ENCODE measurements at places on chromosomes 13 and 19.

DNA sequence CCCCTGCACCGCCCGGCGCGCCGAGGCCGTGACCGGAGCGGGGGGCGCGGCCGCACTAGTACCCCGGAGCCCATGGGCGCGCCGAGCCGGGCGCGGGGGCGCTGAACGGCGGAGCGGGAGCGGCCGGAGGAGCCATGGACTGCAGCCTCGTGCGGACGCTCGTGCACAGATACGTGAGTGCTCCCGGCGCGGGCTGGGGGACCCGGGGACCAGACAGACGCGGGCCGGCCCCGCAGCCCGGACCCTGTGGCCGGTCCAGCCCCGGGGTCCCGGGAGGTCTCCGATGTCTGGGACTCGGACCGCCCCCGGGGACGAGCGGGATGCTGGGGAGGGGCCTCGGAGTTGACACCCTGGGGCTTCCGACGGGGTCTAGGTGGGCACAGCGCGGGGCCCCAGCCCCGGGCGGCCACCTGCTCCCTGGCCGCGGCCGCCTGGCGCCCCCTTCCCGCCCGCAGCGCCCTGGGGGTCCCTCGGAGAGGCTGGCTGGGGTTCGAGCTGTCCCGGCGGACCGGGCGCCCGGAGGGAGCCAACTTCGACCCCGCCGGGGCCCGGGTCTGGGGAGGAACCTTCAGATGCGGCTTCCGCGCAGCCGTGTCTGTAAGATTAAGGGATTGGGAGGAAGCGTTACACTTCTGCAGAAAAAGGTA lies 568 bp downstream of the ATP11A start:
- H3K4me1 ChIP-seq: peaks cover 18% of the 10 kb centered on the region
- peak overlapping the region; percentile 89 for H3K4me3 ChIP-seq
- peak overlapping the region; percentile 89 for H3K27ac ChIP-seq
- DNase-seq: no peak

- H3K4me1 ChIP-seq: peaks cover 26% of the 10 kb centered on the region
- H3K27me3 ChIP-seq: no peaks in the 10 kb centered on the region
- no peak overlapping the region for H3K4me3 ChIP-seq
- H3K36me3 ChIP-seq: no peaks in the 10 kb centered on the region
- DNase-seq: no peak
- H3K27ac ChIP-seq: no peak overlapping the region
These were observed 11.9 kb upstream of the FRY start for GRCh38 chr13:32019612-32020233.

DNA sequence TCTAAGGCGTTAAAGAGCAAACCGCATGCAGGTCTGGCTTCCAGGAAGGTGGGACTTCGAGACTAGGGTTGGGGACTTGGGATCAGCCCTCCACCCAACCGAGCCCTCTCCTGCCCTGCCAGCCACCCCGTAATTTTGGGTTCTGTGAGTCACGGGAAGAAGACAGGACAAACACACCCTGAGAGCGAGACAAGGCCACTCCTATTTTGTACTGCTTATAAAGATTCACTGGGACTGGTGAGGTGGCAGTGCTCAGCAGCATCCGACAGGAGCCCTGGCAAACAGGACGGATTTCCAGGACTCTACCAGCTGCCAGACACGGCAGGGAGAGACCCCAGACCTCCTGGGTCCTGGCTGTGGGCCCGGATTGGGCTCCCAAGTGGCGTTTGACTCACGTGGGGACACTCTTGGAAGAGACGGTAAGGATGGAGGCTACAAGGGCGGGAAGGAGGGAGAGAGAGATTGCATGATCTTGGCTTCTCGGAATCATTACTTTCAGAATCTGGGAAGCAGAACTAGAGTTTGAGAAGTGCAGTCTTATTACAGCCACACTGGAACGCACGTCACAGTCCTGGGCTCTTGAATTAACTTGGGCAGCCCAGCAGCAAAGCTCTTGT lies at the start of gene C5AR2:
Gene C5AR2 (plus strand): TSS at position 245 of the 617 bp plus-strand sequence. CDS start 8,625 bp downstream, outside the sequence.
- DNase-seq: no peak
- H3K4me3 ChIP-seq: no peak within 1 kb of the TSS
- H3K27ac ChIP-seq: peak within 1 kb of the TSS; percentile 77
- H3K36me3 ChIP-seq: no peaks in the 10 kb centered on the region

DNA sequence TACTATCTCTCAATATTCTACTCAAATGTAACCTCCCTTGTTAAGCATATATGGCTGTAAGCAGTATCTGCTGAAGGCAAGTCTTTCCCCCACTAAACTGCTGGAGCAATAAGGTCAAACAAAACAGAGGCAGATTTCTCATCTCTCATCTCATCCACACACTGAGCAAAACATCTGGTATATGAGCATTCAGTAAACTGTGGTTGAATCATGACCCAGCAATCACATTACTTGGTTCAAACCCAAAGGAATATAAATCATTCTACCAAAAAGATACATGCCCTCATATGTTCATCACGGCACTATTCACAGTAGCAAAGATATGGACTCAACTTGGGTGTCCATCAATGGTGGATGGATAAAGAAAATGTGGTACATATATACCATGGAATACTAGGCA lies 344.4 kb downstream of the SUCLA2 start:
- no peaks in the 10 kb centered on the region for H3K27me3 ChIP-seq
- no peaks in the 10 kb centered on the region for H3K4me1 ChIP-seq
- no peak overlapping the region for H3K27ac ChIP-seq
- no peaks in the 10 kb centered on the region for H3K36me3 ChIP-seq
- H3K4me3 ChIP-seq: no peak overlapping the region

GRCh38 chr13:33167491-33167890 lies 118.1 kb downstream of the STARD13 start:
- no peaks in the 10 kb centered on the region for H3K27me3 ChIP-seq
- H3K36me3 ChIP-seq: peaks cover 9% of the 10 kb centered on the region
- no peak overlapping the region for H3K4me3 ChIP-seq
- H3K27ac ChIP-seq: peak overlapping the region; percentile 2
- H3K4me1 ChIP-seq: peaks cover 6% of the 10 kb centered on the region
- DNase-seq: no peak

DNA sequence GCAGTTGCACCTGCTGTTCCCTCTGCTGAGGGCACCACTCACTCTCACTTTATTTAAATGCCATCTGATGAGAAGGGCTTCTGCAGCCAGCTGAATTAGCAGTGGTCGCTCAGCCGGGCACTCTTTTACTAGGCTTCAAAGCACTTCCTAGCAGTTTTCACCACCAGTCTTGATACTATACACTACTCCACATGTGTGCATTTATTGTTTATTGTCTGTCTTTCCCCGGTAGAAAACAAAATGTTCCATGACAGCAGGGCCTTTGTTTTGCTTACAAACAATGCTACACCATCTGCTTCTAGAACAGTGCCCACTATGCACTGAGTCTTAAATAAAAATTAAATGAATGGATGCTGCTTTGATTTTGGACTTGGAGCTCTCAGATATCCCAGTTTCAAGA lies 404.9 kb downstream of the FGF14 start:
- H3K4me1 ChIP-seq: no peaks in the 10 kb centered on the region
- no peaks in the 10 kb centered on the region for H3K36me3 ChIP-seq
- DNase-seq: no peak
- H3K4me3 ChIP-seq: no peak overlapping the region

GRCh38 chr13:60959427-60959826 lies 456.2 kb downstream of the PCDH20 start:
- H3K36me3 ChIP-seq: no peaks in the 10 kb centered on the region
- no peaks in the 10 kb centered on the region for H3K27me3 ChIP-seq
- no peak overlapping the region for H3K4me3 ChIP-seq
- H3K27ac ChIP-seq: no peak overlapping the region
- H3K4me1 ChIP-seq: no peaks in the 10 kb centered on the region

DNA sequence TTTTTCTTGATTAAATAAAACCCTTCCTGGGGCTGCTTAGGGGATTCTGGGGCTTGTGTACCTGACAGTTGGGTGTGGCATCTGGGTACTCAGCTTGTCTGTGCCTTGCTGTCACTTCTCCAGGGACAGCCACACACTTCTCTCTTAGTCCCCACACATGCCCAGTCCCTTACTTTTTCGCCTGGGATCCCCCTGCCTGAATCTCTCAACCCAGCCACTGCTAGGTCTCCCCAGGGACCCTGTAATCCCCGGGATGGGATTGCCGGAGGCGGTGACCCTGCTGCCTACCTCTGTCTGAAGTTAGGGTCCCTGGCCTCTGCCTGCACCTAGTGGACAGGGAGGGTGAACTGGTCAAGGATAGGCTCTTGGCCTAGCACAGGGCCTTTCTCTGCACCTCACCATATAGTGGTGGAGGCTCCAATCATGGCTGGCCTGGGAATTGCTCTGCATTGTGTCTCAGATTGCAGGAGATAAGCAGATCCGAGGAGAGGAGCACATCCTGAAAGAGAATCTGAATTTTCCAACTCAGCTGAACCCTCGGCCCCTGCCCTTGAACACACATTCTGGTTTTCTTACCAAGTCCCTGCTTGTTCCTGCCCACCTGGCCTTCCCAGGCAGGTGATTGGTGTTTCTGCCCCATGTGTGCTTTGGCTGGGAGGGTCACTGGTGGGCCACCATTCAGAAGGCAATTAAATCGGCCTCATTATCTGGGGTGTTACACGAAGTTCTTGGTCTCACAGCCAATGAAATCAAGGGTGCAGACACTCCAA lies 8.7 kb upstream of the ZNF492 start:
- no peak overlapping the region for H3K4me3 ChIP-seq
- H3K36me3 ChIP-seq: no peaks in the 10 kb centered on the region
- DNase-seq: no peak
- no peak overlapping the region for H3K27ac ChIP-seq
- H3K4me1 ChIP-seq: no peaks in the 10 kb centered on the region
- H3K27me3 ChIP-seq: peaks cover 5% of the 10 kb centered on the region

- peaks cover 5% of the 10 kb centered on the region for H3K36me3 ChIP-seq
- H3K27me3 ChIP-seq: no peaks in the 10 kb centered on the region
- peaks cover 9% of the 10 kb centered on the region for H3K4me1 ChIP-seq
- peak overlapping the region; percentile 34 for H3K27ac ChIP-seq
- no peak for DNase-seq
- peak overlapping the region; percentile 54 for H3K4me3 ChIP-seq
These were observed 9.0 kb downstream of the ZNF808 start for GRCh38 chr19:52536448-52536800.

GRCh38 chr13:111296417-111296816 lies 24.0 kb upstream of the TEX29 start:
- H3K27ac ChIP-seq: no peak overlapping the region
- no peaks in the 10 kb centered on the region for H3K4me1 ChIP-seq
- H3K36me3 ChIP-seq: peaks cover 96% of the 10 kb centered on the region
- H3K27me3 ChIP-seq: no peaks in the 10 kb centered on the region

DNA sequence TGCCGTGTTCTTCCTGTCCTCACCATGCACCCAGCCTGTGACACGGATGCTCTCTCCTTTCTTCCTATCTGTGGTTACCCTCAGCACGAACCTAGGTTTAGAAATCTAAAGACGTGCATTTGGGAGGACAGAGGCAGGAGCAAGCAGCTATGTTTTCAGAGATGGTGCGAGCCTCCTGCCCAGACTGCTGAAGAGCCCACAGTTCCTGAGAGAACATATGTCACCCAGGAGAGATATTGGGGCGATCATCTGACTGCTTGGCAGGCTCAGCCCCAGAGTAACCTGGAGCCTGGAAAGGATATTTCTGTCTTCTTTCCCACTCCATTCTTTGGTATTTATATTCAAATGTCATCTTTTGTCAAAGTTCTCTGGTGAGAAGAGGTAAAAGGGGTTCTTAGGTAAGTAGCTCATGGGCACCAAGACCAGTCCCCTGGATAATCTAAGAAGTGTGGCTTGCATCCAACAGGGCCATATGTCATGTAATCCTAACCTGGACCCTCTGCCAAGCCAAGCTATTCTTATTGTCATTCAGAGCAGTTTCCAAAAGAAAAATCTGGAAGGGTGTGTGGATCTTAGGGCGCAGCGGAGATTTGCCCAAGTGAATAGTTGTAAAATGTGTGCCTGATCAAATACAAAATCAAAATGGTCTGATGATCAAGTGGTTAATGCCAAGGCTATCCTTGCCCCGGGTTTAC lies 59.5 kb downstream of the FGF9 start:
- H3K27me3 ChIP-seq: no peaks in the 10 kb centered on the region
- H3K4me3 ChIP-seq: no peak overlapping the region
- no peak overlapping the region for H3K27ac ChIP-seq
- no peaks in the 10 kb centered on the region for H3K4me1 ChIP-seq

- H3K27me3 ChIP-seq: no peaks in the 10 kb centered on the region
- H3K4me1 ChIP-seq: no peaks in the 10 kb centered on the region
- no peaks in the 10 kb centered on the region for H3K36me3 ChIP-seq
- no peak for DNase-seq
- H3K4me3 ChIP-seq: no peak overlapping the region
These were observed 166.4 kb upstream of the SOX1 start for GRCh38 chr13:111900390-111901131.

GRCh38 chr19:1521636-1522035 lies 2.2 kb upstream of the PLK5 start:
- DNase-seq: no peak
- peaks cover 41% of the 10 kb centered on the region for H3K27me3 ChIP-seq

DNA sequence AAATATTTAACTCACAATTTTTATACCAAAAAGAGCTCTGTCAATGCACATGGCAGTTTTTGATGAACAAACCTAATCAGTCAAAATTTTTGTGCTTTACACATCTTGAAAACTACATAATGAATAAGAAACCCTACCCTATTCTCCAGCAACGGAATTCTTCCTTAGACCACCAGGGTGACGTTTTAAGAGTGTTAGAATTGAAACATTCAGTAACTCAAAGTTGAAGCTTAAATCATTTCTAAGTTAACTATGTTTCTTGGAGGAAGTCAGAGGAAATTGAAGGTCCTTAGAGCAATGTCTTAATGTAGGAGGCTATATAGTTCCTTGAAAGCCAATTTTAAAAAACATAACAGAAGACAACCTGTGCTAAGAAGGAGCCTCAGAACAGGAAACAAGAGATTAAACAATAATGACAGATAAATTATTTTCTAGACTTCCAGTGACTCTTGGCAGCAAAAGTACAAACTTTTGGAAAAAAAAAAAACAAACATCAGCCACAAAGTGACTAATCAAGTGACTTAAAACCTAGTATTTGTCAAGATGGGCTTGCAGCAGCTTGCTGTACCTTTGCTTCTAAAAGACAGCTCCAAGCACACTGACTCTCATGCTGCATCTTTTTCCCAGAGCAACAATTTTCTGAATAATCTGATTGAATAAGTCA lies 6.2 kb downstream of the SPRY2 start:
- H3K27me3 ChIP-seq: no peaks in the 10 kb centered on the region
- no peak for DNase-seq
- peaks cover 27% of the 10 kb centered on the region for H3K36me3 ChIP-seq
- H3K4me1 ChIP-seq: peaks cover 11% of the 10 kb centered on the region
- H3K4me3 ChIP-seq: no peak overlapping the region
- peak overlapping the region; percentile 30 for H3K27ac ChIP-seq
